ENCODE measurements at places on chromosomes 13 and 19. TPM values are rescaled to one million over a fixed set of nuclear protein-coding genes. Genes with fewer than 3 reads are reported as not detected.

Gene PSG4
- not detected for total RNA-seq

Gene ERICH4
- total RNA-seq: not detected

Gene TMEM255B
- total RNA-seq: 0.06 TPM

Gene RDH8
- not detected for total RNA-seq

Gene TUBA3C
- not detected for total RNA-seq

Gene MUC16
- not detected for total RNA-seq

DNA sequence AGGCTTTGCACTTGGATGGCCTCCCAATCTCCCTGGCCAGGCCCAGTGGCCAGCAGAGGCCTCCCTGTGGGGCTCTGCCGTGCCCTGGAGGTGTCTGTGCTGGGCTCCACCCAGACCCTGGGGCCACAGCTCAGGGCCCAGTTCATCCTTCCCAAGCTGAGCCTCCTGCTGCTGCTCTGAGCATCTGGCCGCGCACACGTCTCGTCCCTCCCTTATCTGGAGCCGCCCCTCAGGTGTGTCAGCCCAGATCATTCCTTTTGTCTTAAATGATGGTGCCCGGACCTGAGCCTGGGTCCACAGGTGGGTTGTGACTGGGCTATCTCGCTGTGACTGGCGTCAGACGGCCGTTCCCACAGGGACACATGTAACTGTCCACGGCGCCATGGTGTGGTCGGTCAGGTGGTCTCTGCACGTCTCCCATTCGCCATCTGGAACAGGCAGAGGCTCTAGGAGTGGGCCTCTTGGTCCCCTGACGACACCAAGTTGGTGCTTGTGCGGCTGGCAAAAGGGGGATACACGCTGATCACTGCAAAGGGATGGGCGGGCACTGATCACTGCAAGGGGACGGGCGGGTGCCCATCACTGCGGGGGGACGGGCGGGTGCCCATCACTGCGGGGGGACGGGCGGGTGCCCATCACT, 14.3 kb upstream of the ZNF554 start:
- peaks cover 5% of the 10 kb centered on the region for H3K4me1 ChIP-seq
- no peak for DNase-seq
- no peaks in the 10 kb centered on the region for H3K27me3 ChIP-seq
- no peak overlapping the region for H3K27ac ChIP-seq
- H3K4me3 ChIP-seq: no peak overlapping the region

- H3K27ac ChIP-seq: no peak overlapping the region
- H3K4me1 ChIP-seq: no peaks in the 10 kb centered on the region
- no peaks in the 10 kb centered on the region for H3K36me3 ChIP-seq
- no peak overlapping the region for H3K4me3 ChIP-seq
Observed at GRCh38 chr13:101576977-101577376, 124.5 kb downstream of the ITGBL1 start.

DNA sequence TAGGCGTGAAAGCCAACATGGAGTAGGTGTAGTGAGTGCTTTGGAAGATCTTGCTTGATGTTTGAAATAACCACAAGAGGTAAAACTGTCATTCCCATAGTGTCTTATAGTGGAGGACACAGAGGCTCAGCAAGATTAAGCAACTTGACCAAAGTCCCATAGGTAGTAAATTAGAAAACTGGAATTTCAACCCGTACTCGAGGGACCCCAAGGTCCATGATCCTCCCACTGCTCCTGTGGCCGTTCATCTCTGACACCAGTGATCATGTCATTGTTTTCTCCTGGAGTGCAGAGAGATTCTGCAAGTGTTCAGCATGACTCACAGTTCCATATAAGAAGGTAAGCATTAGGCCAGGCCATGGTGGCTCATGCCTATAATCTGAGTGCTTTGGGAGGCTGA, 126.9 kb downstream of the FGF9 start:
- H3K27ac ChIP-seq: no peak overlapping the region
- no peaks in the 10 kb centered on the region for H3K4me1 ChIP-seq
- no peak for DNase-seq
- H3K27me3 ChIP-seq: no peaks in the 10 kb centered on the region
- H3K4me3 ChIP-seq: no peak overlapping the region

- no peaks in the 10 kb centered on the region for H3K36me3 ChIP-seq
- peak; percentile 92 for DNase-seq
- no peaks in the 10 kb centered on the region for H3K27me3 ChIP-seq
- H3K4me1 ChIP-seq: no peaks in the 10 kb centered on the region
- H3K4me3 ChIP-seq: peak within 1 kb of the TSS; percentile 81
Observed at GRCh38 chr19:53467485-53468262, at the start of gene ZNF813. Gene ZNF813, plus strand, starts transcription at chr19:53467733. Its CDS starts 16,090 bp downstream, at chr19:53483823.

- peaks cover 8% of the 10 kb centered on the region for H3K36me3 ChIP-seq
- peak within 1 kb of the TSS; percentile 85 for H3K4me3 ChIP-seq
- H3K4me1 ChIP-seq: peaks cover 6% of the 10 kb centered on the region
- peak within 1 kb of the TSS; percentile 78 for H3K27ac ChIP-seq
- no peaks in the 10 kb centered on the region for H3K27me3 ChIP-seq
Observed at GRCh38 chr19:49581007-49581508, at the start of gene PRRG2. Gene PRRG2, plus strand, starts transcription at chr19:49581316. Its CDS starts 1,904 bp downstream, at chr19:49583220.

DNA sequence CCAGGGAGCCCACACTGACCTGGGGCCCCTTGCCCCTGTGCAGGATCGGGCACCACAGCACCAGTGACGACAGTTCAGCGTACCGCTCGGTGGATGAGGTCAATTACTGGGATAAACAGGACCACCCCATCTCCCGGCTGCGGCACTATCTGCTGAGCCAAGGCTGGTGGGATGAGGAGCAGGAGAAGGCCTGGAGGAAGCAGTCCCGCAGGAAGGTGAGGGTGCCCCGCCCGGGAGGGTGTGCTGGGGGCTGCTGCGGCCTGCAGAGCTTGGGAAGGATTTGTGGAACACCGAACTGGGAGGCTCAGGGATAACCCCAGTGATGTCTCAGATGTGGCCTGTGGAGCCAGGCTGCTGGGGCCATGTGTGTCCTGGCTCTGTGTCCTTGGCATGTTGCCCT, 4.2 kb downstream of the B3GNT8 start:
- no peak overlapping the region for H3K4me3 ChIP-seq
- peaks cover 14% of the 10 kb centered on the region for H3K4me1 ChIP-seq
- no peaks in the 10 kb centered on the region for H3K27me3 ChIP-seq
- no peak for DNase-seq
- H3K36me3 ChIP-seq: peaks cover 13% of the 10 kb centered on the region

- H3K27ac ChIP-seq: no peak overlapping the region
- no peak overlapping the region for H3K4me3 ChIP-seq
- no peak for DNase-seq
- no peaks in the 10 kb centered on the region for H3K27me3 ChIP-seq
Observed at GRCh38 chr19:10800488-10800887, 35.5 kb downstream of the TMED1 start.

GRCh38 chr19:49489601-49490167, 2.3 kb downstream of the RPL13A start:
- peaks cover 16% of the 10 kb centered on the region for H3K4me1 ChIP-seq
- H3K4me3 ChIP-seq: peak overlapping the region; percentile 83
- peak overlapping the region; percentile 97 for H3K27ac ChIP-seq
- DNase-seq: no peak
- peaks cover 54% of the 10 kb centered on the region for H3K36me3 ChIP-seq

DNA sequence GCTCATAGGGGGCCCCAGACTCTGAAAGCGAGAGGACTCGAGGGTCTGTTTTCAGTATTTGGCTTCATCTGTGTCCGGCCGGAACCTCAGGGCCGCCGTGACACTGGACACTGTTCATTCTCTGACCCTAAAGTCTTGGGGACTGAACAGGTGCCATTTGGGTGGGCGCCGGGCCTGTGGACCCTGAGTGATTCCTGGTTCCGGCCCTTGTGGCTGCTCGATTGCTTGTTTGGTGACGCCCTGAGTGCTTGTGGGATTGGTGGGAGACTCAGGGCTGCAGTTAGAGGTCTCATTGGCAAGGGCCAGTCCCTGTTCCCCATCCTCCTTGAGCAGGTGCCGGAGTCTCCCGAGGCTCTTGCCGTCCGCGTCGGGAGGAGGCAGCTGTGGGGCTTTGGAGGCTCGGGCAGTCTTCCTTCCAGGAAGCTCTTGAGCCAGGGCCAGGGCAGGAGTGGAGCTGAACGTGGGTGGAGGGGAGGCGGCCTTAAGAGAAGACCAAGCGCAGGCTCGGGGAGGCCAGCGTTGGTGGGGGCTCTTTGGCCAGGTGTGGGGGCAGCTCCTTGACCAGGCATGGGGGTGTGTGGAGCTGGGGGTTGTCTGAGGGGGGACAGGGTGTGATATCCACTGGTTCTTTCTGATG, 4.7 kb downstream of the PTBP1 start:
- H3K27me3 ChIP-seq: no peaks in the 10 kb centered on the region
- H3K36me3 ChIP-seq: peaks cover 74% of the 10 kb centered on the region
- H3K4me3 ChIP-seq: peak overlapping the region; percentile 99
- peaks cover 77% of the 10 kb centered on the region for H3K4me1 ChIP-seq

GRCh38 chr13:28541966-28542365, 47.0 kb upstream of the FLT1 start:
- H3K27ac ChIP-seq: no peak overlapping the region
- no peaks in the 10 kb centered on the region for H3K4me1 ChIP-seq
- no peak overlapping the region for H3K4me3 ChIP-seq
- H3K27me3 ChIP-seq: no peaks in the 10 kb centered on the region
- no peak for DNase-seq

GRCh38 chr13:42137856-42138537, 89.5 kb downstream of the DGKH start:
- no peaks in the 10 kb centered on the region for H3K4me1 ChIP-seq
- H3K27me3 ChIP-seq: no peaks in the 10 kb centered on the region
- no peaks in the 10 kb centered on the region for H3K36me3 ChIP-seq
- H3K27ac ChIP-seq: no peak overlapping the region
- DNase-seq: no peak

DNA sequence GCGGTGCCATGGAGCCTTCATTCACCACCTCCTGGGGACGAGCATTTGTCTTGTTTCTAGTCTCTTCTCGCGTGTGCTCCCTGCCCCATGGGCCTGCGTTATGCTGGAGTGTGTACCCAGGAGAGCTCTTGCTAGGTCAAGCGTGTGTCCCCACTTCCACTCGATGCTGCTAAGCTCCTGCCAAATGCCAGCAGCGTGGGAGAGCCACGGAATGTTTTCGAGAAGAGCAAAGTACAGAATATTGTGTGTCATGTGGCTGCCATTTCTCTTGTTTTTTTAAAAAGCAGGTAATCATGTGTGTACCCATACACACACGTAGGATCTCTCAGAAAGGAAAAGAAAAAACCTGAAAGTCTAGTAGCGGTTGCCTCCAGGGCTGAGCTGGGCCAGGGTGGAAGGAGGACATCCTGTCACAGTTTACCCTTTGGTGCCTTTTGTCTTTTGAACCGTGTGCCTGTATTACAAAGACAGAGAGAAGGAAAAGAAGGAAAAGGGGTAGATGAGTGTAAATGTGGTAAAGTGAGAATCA, 28.6 kb downstream of the PAK4 start:
- H3K4me1 ChIP-seq: no peaks in the 10 kb centered on the region
- DNase-seq: no peak
- no peaks in the 10 kb centered on the region for H3K27me3 ChIP-seq
- no peak overlapping the region for H3K4me3 ChIP-seq

- H3K27ac ChIP-seq: no peak overlapping the region
- H3K36me3 ChIP-seq: no peaks in the 10 kb centered on the region
- no peaks in the 10 kb centered on the region for H3K4me1 ChIP-seq
Observed at GRCh38 chr19:12639901-12640613, 26.5 kb downstream of the MAN2B1 start.

- no peak for DNase-seq
- no peak overlapping the region for H3K4me3 ChIP-seq
- H3K36me3 ChIP-seq: no peaks in the 10 kb centered on the region
- H3K27me3 ChIP-seq: no peaks in the 10 kb centered on the region
Observed at GRCh38 chr13:35791184-35791851, 314.8 kb upstream of the MAB21L1 start.

DNA sequence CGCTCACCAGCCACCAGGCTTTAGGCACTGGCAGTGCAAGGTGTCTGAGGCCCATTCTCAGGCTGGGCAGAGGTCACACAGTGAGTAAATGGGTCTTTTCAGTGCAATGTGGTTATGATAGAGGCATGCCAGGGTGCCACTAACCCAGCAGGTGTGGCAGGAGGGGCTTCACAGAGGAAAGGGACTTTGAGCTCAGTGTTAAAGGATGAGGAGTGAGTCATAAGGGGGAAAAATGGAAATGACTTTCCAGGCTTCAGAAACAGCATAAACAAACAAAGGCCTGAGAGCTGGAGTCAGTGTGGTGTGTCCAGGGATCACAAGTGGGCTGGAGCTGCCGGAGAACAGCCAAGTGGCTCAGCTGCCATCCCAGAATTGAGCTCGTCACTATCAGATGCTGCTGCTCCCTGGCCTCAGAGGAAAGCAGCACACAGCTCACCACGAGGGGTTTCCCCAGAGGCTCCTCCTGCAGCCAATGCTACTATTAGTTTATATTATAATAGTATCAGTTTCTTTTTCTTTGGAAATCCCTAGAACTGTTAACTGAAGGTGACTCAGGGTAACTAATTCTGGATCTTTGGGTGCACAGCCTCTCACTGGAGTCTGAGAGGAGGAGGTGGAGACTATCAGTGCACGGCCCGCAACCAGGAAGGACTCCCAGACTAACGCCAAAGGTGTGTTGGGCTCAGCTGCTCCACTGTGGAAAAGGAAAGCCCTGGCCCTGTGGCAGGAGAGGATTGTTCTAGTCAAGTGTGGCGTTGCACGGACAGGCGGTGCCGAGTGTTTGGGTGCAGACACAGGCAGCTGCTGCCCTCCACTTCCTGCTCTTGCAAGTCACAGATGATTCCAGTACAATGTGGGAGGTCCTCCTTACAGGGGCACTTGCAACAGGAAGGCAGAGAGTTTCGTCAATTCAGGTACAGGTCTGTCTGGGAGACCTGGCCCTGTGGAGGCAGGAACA, 39.5 kb downstream of the DHRS12 start:
- no peaks in the 10 kb centered on the region for H3K27me3 ChIP-seq
- H3K4me1 ChIP-seq: peaks cover 3% of the 10 kb centered on the region
- no peak for DNase-seq
- peaks cover 46% of the 10 kb centered on the region for H3K36me3 ChIP-seq
- H3K4me3 ChIP-seq: no peak overlapping the region

- H3K4me3 ChIP-seq: no peak overlapping the region
- no peaks in the 10 kb centered on the region for H3K4me1 ChIP-seq
- no peak for DNase-seq
- no peak overlapping the region for H3K27ac ChIP-seq
Observed at GRCh38 chr13:52884429-52885010, 36.1 kb upstream of the PCDH8 start.

GRCh38 chr13:24502533-24503378, 9.8 kb downstream of the PARP4 start:
- H3K4me3 ChIP-seq: no peak overlapping the region
- no peak for DNase-seq
- H3K27me3 ChIP-seq: no peaks in the 10 kb centered on the region
- H3K4me1 ChIP-seq: peaks cover 5% of the 10 kb centered on the region
- no peak overlapping the region for H3K27ac ChIP-seq

GRCh38 chr13:40438999-40439797, 227.2 kb downstream of the FOXO1 start:
- H3K4me3 ChIP-seq: no peak overlapping the region
- H3K36me3 ChIP-seq: no peaks in the 10 kb centered on the region
- H3K27ac ChIP-seq: no peak overlapping the region
- DNase-seq: no peak

DNA sequence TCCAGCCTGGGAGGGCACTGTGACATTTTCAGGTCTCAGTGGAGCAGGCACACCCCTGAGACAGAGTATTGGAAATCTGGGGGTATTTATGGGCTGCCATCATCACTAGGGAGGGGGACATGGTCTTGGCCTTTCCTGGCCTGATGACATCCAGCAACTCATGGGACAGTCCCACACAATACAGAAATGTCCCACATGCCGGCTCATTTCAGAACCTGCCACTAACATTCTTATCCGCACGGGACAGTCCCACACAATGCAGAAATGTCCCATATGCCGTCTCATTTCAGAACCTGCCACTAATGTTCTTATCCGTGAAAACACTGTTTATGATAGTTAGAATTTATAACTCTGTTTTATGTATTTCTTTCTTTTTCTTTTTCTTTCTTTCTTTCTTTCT, 9.8 kb downstream of the SLC8A2 start:
- DNase-seq: no peak
- no peak overlapping the region for H3K27ac ChIP-seq
- no peak overlapping the region for H3K4me3 ChIP-seq
- H3K4me1 ChIP-seq: no peaks in the 10 kb centered on the region
- no peaks in the 10 kb centered on the region for H3K36me3 ChIP-seq

Measured in A673 (cell line).